ENCODE measurements at places on chromosomes 2 and 18.

DNA sequence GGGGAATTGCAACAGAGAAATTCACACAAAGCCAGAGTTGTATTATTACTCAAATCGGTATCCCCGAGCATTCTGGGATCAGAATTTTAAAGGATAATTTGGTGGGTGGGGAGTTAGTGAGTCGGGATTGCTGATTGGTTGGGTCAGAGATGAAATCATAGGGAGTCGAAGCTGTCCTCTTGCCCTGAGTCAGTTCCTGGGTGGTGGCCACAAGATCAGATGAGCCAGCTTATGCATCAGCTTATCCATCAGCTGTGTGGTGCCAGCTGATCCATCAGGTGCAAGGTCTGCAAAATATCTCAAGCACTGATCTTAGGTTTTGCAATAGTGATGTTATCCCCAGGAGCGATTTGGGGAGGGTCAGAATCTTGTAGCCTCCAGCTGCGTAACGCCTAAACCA, 34.3 kb upstream of the ITM2C start:
- DNase-seq = no peak

DNA sequence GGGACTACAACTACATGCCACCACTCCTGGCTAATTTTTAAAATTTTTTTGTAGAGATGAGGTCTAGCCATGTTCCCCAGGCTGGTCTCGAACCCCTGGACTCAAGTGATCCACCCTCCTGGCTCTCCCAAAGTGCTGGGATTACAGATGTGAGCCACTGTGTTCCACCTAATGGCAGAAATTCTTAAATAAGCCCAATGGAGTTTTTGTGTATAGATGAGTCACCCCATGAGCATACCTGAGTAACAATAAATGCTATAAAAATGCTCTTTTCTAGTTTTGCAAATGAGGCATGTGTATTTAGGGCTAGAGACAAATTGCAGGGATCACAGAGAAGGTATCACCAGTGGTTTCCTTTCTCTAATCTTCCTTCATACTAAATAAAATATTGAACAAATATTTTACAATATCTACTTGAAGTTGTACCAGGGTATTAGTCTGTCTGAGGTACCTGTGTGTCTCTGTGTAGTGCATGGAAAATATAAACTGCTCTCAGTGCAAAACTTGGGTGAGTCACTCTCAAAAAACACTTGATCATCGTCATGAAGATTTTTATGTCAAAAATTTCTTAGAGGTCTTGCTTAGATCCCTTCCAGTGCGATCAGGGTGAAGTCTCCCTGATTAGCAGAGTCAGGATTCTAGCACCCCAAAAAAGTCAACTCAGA, 337.1 kb upstream of the MMADHC start:
- DNase-seq = no peak

DNA sequence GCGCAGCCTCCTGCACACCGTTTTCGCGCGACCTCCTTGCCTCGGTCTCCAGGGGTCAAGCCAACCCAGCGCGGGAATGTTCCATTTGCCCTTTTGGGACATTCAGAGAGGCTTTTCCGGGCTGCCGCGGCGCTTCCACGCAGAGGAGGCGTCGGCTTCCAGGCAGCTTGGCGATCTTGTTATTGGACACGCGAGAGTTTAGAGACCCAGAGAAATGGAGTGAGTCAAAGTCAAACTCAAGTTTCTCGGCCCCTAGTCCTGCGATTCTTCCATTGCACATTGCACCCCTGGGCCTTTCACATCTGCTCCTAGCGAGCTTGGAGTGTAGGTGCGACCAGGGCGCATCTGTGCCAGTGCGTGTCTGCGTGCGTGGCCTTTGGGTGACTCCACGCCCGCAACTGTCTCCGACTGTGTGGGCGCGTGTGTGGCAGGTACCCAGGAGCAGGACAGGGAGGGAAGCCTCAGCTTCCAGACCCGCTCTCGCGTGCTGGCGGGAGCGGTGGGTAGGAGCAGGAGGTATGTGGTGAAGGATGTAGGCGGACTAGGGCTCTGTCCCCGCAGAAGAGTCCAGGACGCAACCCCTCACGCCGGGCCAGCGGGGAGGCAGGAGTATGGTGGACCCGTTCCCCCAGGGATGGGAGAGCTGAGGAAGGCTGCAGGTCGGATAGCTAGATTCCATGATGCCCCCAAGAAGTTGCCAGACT, 13.5 kb downstream of the SIX3 start:
- DNase-seq = no peak

GRCh38 chr2:152097290-152097800, 1.5 kb downstream of the CACNB4 start:
- no peak for DNase-seq

- no peak for DNase-seq
Measured at GRCh38 chr18:77090546-77091174, 41.9 kb downstream of the MBP start.

DNA sequence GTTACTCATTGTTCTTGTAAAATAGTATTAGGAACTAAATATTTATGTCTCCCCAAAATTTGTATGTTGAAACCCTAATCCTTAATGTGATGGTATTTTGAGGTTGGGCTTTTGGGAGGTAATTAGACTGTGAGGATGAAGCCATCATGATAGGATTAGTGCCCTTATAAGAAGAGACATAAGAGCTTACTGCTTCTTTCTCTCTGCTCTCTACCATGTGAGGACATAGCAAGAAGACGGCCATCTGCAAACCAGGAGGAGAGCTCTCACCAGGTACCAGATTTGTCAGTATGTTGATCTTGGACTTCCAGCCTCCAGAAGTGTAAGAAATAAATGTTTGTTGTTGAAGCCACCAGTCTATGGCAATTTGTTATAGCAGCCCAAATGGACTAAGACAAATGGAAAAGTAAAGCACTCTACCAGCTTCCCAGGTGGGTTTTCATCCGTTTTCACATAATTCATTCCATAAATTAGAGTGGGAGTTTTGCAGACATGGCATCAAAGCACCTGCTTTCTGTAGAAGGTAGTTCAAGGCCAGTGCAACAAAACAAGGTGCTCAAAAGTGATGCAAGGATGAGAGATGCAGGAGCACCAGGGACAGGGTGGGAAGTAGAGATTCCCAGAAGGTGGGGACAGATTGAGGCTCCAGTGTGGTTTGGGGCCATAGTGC, 70.7 kb downstream of the MYCN start:
- DNase-seq = no peak

DNA sequence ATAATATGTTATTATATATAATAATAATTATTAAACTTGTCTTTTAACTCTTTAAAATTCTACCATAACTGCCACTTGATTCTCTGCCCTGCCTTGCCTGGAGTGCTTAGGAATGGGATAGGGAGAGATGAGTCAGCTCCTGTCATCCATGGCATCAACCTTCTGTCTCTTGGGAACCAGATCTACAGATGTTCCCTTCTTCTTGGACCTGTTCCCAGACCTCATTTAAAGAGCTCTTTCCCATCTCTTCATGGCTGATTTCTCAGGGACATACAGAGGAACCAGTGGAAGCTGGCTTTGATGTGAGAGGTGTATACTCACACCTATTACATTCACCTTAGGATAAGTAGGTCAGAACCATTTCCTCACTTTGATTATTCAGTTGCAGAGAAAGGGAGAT, 155.3 kb upstream of the MYO3B start:
- DNase-seq = peak; percentile 88

GRCh38 chr2:226738191-226738820, 61.3 kb downstream of the IRS1 start:
- DNase-seq = no peak
